NCI-H2029 (cell line): ENCODE measurements at places on chromosomes 5 and 9.

DNA sequence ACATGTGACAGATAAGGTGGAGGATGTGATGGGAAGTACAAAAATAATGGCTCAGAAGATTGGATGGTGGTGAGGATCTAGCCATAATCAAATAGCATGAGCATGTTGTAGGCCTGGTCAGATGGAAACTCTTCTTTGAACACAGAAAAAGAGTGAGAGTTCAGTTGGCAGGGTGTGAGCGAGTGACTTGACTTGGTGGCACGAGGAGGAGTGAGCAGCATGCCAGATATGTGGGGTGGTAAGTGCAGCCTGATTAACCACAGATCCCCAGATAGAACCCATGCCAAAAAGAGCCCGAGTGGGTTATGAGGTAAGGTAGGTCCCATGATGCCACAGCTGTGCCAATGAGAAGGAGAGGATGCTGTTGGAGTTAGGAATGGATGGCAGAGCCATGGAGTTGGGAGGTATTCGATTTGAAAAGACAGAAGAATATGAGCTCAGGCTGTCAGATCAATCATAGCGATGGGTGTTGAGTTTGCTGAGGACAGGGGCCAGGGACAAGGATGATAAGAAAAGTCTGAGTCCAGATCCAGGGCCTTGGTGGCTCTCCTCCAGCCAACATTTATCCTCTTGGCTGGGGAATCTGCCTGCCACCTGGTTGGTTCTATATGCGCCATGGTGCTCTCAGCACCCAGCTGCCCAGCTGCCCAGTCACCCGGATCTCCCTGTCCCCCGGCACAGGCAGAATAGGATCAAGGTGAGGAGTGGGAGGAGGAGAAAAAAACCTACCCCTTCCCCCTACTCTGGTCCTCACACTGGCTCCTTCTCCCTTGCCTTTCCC is 16.5 kb downstream of the GARNL3 start:
- DNase-seq = no peak

GRCh38 chr9:89177944-89178829 is at the start of gene SHC3:
SHC3 (minus strand) TSS chr9:89178818; CDS start chr9:89178460, 358 bp downstream.
- no peak for DNase-seq

DNA sequence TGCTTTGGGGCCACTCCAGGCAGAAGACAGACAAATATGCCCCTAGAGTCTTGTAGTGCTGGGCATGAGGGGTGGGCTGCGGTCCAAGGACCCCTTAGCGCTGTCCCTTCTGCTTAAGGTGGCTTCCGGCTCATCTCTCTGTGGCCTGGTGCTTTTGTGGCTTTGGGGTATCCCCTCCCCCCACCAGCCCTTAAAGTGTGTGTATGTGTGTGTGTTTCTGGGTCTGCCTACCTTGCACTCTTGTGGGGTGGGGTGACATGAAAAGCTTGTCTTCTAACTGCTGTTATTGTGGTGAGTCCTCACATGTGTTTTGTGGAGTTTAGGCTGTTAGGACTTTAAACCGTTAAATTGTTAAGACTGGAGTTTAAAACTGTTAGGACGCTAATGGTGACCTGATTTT is 23.6 kb downstream of the MARCHF6 start:
- no peak for DNase-seq

GRCh38 chr9:107639426-107639825 is 149.9 kb upstream of the KLF4 start:
- DNase-seq = peak; percentile 25

- no peak for DNase-seq
Observed at GRCh38 chr5:31783731-31784130, 144.8 kb downstream of the PDZD2 start.

- DNase-seq = no peak
Observed at GRCh38 chr9:35859990-35860339, 10.2 kb downstream of the OR13J1 start.
